ENCODE measurements at places on chromosomes 4 and X. TPM values are rescaled to one million over a fixed set of nuclear protein-coding genes. Genes with fewer than 3 reads are reported as not detected.

RIPPLY1 gene
- not detected for total RNA-seq

CHRDL1 gene
- 1.0 TPM for total RNA-seq

UTP3 gene
- 11.5 TPM for total RNA-seq

DMRTC1 gene
- 0.87 TPM for total RNA-seq

TASL gene
- 0.09 TPM for total RNA-seq

GLUD2 gene
- total RNA-seq: 1.6 TPM

DHX15 gene
- total RNA-seq: 43.2 TPM

SLC16A2 gene
- 4.1 TPM for total RNA-seq

GAGE12E gene
- total RNA-seq: not detected

AFM gene
- total RNA-seq: 0.28 TPM

HS3ST1 gene
- total RNA-seq: 0.16 TPM

GRCh38 chr4:30838331-30838730 is 118.2 kb downstream of the PCDH7 start:
- no peak for DNase-seq

DNA sequence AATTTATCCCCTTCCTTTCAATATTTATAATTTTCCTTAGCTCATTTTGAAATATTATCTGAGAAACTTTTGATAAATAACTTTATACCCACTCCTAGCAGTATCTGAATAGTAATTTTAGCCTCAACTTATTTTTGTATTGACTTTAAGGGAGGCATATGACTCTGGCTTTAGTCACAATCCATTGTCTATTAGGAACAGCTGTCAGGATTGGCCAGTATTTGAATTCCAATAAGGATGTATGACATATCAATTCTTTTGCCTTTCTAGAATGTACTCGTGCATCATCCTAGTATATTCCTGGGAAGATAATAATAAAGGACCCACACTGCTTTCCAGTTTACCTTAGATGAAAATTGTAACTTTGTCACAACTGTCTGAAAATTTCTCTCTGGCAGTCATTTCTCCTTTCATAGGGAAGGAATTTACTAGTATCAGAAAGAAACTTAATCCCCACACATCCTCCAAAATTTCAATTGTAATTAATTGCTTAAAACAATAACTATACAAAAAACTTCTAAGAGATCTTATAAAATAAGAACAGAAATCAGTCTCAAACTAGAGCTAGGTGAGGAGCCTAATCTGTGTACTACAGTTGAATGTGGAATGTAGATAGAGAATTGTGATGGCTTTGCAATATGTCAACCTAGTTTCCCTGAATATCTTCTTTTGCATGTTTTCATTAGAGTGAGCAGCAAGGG is 121.0 kb upstream of the EPHA5 start:
- no peak for DNase-seq

DNA sequence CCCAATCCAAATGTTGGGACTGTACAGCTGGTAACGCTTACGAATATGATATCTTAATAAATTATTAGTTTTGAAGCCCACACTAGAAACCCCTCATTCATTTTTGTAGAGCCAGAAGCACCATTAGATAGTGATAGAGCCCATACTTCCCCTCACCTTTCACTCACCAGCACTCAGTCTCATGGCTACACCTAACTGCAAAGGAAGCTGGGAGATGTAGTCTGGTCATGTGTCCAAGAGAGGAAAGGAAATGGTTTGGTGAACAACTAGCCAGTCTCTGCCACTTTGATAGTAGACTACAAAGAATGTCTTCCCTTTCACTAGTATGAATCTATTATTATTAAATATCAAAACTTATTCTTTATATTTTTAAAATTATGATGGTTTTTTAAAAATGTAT is 77.1 kb upstream of the EGFL6 start:
- DNase-seq: no peak

DNA sequence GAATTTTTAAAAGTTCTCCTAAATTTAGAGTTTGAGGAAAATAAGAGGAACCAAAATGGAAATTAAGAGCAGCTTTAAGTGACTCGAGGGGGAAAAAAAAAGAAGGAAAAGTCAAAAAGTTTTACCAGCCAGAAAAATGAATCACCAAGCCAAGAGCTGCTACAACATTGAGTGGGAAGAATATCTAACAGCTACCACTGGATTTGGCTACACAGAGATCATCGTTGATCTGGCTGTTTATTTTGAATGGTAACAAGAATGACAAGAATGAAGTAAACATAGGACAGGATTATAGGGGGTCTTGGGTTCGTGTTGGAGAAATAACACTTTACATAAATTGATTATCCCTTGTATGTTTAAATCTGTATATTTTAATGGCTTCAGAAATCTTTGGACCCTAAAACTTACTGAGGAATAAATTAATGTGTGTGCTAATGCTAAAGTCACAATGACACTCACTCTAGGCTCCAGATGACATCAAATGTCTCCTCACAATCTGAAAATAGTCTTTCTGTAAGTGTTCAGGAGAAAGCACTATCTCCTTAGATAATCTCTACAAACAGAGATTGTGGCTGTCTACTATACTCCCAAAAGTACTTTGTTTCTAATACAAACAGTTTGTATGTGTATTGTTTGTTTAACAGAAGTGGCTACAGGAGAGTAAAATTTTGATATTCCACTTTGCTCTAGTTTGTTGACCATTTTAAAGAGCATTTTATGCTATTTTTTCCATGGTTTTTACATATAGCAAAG is 3.1 kb upstream of the CSN3 start:
- no peak for DNase-seq

- DNase-seq: no peak
These were observed 78.6 kb downstream of the CAMK2D start for GRCh38 chr4:113682730-113683537.

DNA sequence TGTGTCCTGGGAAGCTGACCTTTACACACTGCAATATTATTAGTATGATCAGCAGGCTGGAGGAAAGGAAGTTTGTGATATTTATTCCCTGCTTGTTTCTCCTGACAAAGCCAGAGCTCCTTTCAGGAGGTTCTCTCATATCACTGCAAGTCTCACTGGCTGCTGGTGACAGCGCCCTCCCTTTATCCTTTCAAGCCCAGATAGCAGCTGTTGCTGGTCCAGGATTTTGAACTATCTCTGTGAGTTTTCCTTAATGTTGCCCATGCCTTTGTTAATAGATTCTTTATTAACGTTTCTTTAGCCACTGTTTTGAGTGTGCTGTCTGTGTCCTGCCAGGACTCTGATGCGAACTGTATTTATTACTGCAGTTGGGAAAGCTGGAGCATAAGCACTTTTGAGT is 518.7 kb downstream of the C4orf33 start:
- no peak for DNase-seq

GRCh38 chr4:122762520-122762919 is 30.0 kb downstream of the BBS12 start:
- DNase-seq: no peak

GRCh38 chr4:146643812-146644401 is 5.2 kb downstream of the POU4F2 start:
- no peak for DNase-seq

GRCh38 chr4:86338521-86338920 is 21.3 kb downstream of the MAPK10 start:
- no peak for DNase-seq

DNA sequence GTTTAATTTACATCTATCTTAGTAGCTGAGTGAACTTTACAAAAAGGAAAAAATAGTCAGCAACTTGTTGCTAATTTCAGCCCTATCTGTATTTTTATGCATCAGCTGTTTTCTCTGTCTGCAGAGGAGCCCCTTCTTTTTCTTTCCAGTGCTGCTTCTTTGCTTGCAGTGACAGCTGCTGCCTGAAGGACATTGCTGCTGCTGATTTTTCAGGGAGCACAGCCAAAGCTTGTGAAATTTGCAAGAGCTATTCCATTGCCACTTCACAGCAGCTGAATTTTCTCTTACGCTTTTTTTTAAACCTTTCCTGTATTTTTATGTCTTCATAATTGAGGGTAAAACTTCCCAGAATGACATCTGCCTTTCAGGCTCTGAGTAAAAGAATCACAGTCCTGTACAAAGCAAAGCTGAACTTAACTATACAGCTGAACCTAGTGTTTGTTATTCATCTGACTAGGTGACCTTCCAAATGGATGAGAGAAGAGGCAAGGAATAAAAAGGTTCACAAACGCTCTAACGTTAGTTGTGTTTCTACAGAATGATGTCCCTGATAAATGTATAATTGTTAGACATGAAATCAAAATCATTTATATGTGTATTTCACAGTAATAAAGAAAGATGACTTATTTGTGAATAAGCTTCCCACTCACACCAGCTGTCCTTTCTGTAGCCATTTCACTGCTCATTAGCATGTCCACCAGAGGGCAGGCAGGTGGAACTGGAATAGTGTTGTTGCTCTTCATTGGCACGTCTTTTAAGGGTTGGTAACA is 541.4 kb downstream of the ADGRL3 start:
- DNase-seq: no peak

DNA sequence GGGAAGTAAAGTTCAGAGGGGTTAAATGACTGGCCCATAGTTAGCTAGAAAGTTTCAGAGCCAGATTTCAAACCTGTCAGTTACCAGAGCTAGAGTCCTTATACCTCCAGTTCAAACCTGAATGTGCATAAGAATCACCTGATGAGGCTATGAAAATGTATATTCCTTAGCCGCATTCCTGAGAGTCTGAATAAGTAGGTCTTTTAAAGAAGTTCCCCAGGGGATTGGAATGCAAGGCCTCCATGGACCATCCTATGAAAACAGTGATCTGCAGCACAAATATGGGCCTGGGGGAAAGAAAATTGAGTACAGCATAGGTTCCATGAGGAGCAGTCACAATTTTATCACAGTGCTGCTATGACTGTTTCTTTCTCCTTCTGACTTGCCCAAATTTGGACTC is 263.9 kb upstream of the CXorf66 start:
- no peak for DNase-seq

- DNase-seq: no peak
These were observed 782.8 kb downstream of the RAB28 start for GRCh38 chr4:12701384-12701783.

DNA sequence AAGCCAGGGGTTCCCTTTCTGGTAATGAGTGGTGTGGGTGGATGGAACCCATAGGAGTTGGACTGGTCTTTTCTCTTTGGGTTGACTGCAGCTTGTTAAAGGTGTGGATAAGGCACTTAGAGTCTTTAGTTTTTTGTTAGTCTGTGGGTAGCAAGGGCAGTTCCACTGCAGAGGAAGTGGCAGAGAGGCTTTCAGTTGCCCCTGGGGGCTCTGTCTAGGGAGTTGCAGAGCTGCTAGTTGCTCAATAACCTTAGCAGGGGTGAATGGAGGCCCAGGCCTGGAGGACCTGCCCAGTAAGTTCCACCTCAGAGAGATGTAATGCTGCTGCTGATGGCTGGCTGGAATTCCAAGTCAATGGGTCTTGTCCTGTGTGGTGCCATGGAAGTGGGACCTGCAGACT is 282.6 kb upstream of the NDST4 start:
- DNase-seq: no peak

DNA sequence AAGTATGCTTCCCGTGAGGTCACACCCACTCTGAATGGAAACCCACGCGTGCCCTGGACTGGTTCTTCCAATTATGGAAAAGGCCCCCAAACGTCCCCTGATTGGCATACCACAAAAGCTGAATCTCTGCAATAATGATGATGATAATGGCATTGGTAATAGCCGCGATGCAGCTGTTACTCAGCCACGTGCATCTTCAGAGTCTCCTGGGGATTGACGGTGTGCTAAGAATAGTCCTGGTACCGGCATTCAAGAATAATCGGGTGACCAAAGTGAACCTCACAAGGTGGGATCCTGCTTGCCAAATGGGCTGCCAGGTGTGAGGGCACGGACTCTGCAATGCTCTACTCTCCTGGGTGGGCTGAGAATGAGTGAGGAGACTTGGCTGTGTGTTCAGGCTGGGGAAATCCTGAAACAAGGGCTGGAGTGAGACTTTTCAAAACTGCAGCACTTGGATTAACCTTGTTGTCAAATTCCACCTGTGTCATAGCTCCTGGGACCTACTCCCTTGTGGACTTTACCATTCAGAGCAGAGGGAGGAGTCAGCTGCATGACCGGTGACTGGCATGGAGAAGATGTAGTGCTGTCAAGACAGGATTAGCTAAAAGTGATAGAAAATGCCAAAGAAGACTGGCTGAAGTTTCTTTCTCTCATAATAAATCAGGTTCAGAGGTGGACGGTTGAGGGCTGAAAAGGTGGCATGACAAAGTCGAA is 615.4 kb downstream of the MID1IP1 start:
- no peak for DNase-seq

GRCh38 chr4:10535912-10536311 is 78.7 kb upstream of the ZNF518B start:
- no peak for DNase-seq

- no peak for DNase-seq
These were observed 69.2 kb downstream of the SRPX start for GRCh38 chrX:38151441-38151840.

DNA sequence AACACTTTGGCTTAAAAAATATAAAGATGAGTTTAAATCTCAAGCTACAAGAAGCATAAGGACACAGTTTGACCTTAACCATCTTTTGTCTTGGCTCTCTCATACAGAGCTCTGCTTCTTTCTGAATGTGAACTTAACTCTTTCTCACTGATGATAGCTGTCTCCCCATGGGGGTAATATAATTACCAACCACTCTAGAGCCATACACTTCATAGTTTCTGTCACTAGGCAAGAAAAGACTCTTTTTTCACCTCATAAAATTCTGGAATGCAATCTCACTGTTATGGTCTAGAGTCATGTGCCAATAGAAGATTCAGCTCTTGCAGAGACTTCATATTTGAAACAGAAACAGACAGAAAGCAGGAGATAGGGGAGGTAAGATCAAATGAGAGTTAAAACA is 481.7 kb upstream of the AGA start:
- no peak for DNase-seq

DNA sequence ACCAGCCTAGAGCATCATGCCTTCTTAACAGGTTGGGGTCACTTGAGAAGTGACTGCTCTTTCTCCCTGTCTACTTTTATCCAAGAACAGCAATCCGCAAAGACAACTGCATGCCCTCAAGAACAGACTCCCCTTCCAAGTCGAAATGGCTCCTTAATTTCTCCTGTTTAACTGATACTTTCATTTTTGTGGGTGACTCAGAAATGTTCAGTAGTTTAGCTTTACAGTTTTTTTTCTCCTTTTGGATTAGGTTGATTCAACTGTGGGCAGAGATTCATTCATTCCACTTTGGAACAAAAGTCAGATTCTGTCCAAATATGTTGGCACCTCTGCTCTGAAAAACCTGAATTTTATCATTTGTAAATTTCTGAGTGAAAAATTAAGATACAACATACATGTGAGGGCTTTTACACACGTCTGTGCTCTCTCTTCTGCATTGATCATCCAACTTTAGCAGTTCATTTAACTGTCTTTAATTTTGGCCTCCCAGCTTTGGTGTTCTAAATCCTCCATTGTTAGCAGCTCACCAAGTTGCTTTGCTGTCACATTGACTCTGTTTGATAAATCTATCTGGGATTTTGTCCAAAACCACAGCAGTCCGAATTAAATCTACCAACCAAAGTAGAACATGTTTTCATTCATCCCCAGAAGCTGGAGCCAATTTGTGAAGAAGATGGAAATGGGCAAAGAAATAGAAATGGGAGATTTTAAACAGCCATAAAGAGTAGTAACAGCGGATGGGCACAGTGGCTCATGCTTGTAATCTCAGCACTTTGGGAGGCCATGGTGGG is 50.0 kb downstream of the HOPX start:
- no peak for DNase-seq
